ENCODE measurements at places on chromosomes 7 and 10.
A peak's percentile ranks its signal among the peaks of the same experiment; 100 is the strongest.

DNA sequence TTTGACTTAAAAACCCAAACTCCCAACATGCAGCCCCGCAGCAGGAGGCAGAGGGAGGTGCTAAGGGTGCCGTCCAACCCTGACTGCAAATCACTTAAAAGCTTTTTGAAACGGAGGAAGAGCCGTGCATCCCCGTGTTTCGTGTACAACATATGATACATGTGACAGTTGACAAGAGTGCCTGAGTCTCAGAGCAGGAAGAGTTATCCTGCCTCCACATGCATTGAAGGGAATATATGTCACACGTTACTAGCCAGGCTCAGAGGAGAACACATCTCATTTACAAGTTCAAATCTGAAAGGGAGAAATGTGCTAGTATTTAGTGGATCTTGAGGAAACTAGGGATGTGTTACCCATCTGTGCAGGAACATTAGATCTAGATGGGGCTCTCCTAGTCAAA is 69.9 kb downstream of the SDK1 start:
- no peak for DNase-seq

- no peak for DNase-seq
These were observed 3.3 kb downstream of the FRAT2 start for GRCh38 chr10:97331153-97331703.

- no peak for DNase-seq
These were observed 51.2 kb upstream of the FXYD4 start for GRCh38 chr10:43320226-43320625.

- no peak for DNase-seq
These were observed 128.6 kb upstream of the LRRN3 start for GRCh38 chr7:110962374-110962773.

DNA sequence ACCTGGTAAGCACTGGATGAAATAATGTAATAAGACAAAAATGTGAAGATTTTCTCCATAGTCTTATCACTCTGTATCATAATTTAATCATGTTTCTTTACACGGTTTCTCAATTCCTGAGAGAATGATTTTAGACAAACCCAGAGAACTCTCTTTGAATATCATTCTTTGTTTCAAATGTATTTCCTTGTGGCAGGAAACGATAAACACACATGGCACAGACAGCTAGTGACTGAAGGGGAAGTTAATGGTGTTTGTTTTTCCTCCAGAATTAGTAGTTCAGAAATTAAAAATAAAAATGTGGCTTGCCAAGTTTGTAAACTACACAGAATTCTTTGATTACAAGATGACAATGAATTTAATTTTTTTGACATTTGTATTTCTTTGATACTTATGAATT is 163.7 kb upstream of the PRPS1L1 start:
- no peak for DNase-seq

DNA sequence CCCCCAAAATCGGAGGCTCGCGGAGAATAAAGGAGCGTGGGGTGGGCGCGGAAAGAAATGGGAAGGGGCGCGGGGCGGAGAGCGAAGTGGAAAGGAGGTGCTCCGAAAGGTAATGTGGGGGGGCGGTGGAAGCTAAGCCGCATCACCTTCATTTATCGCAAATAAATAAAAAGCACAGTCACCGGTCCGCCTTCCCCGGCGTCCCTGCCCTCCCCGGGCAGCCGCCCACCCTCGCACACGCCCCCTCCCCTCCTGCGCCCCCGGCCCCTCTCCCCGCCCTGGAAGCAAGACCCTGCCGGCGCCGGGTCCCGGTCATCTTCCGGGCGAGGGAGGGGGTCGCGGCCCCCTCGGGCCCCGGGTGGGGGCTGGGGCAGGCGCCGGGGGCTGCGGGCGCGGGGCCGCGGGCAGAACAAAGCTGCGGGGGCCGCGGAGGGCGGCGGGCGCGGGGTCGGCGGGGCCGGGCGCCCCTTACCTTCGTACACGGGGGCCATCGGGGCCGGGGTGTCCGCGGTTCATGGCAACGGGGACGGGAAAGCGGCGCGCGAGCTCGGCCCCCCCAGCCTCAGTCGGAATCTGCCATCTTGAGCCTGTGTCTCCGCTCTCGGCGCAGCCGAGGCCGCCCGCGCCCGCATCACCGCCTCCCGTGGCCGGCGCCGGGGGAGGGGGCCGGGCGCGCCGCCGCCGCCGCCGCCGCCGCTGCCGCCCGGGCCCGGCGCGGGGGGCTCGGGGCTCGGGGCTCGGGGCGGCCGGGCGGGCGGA is 486 bp downstream of the HIPK2 start:
- DNase-seq, result peak; percentile 66

- no peak for DNase-seq
These were observed 31.1 kb downstream of the SLC26A4 start for GRCh38 chr7:107691716-107692115.

GRCh38 chr10:42934351-42934811 is 142.5 kb upstream of the RET start:
- DNase-seq, result no peak

DNA sequence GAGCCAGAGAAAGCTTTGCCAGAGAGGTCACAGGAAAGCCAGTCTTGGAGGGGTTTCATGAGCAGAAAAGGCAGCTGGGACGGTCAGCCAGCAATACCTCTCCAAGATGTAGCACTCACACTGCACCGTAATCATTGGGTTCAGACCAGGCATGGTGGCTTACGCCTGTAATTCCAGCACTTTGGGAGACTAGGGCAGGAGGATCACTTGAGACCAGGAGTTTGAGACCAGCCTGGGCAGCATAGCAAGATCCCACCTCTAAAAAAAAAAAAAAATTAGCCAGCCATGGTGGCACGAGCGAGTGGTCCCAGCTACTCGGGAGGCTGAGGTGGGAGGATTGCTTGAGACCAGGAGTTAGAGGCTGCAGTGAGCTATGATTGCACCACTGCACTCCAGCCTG is 90.2 kb upstream of the CUX1 start:
- DNase-seq, result no peak

DNA sequence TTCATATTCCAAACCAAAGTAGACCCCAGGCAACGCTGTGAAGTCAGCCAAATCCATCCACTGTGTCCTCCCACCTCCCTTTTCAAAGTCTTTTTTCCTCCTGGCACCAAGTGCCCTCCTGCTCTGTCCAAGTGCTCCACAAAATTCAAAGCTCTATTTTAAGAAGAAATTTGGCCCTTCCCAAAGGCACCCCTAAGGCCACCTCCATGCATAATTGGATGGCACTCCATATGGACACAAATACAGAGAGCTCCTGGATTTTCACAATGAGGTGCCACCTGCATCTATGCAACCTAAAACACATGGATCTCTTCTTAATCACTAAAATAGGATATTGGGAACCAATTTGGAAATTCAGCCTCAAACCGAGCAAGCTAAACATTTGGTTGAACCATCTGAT is 121.6 kb downstream of the RELN start:
- no peak for DNase-seq
